ENCODE measurements at places on chromosomes 4 and X.

DNA sequence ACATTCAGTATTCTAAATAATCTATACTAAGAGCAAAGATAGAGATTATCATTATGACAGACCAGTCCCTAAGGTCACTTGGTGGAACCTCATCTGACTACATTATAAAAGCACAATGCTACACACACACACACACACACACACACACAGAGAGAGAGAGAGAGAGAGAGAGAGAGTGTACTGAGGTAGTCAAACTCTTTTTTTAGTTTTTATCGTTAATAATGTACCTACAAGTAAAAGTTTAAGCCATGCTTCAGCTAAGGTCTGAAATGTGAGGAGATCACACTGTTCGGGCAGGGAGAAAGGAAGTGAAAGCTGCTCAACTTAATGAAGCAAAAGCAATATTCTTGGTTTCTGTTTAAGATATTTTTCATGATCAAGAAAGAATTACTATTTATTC lies 75.8 kb upstream of the CCDC160 start:
- DNase-seq = no peak

- DNase-seq = no peak
Observed at GRCh38 chrX:135295944-135296305, 13.4 kb upstream of the ETDC start.

DNA sequence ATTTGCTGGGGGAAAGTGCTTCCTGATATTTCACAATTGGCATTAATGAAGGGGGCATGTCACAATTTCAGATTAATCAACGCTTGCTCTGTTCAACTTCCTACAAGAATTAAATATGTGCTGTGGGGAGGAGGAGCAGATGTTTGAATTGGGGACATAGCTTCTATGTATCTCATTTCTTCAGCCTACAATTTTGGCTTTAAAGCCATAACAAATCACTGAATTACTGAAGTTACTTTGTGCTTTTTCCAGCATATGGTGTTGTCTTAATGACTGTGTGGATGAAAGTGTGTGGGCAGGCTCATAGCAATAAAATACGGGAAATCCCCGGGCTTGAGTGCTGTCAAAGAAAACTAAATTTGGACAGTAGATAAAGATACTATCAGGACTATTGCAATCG lies 813 bp downstream of the TLR7 start:
- no peak for DNase-seq

DNA sequence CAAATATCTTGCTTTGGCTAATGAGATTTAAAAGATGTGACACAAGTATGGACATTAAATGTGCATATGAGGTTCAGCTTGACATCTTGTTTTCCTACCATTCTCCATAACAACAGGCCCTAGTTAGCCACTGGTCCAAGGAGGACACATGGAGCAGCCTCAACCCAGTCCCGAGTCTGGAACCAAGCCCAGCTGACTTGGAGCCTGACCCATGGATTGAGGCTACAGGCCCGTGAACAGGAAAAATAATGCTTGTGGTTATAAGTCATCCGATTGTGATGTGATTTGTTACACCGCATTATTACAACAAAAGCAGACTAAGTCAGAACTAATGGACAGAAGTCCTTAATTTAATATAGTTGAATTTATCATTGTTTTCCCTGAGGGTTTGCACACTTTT lies 123.2 kb upstream of the BANK1 start:
- DNase-seq = no peak

DNA sequence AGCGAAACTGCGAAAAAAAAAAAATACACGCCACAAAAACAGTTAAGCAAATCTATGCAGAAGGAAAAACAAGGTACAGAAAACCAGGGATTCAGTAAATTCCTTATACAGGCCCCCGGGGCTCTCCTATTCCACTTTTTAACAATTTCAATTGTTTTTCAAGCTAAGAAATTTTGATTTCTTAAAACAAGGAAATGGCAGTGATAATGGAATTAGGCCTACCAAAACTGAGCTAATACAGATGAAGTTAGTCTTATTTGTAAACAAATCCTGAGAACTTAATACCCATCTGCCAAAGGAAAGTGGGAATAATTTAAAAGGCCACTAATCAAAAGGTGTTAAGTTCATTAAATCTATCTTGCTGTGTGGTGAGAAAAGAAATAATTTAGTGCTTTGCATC lies 269.3 kb downstream of the CHIC1 start:
- no peak for DNase-seq

- no peak for DNase-seq
Observed at GRCh38 chr4:78138252-78138651, 81.1 kb downstream of the FRAS1 start.

DNA sequence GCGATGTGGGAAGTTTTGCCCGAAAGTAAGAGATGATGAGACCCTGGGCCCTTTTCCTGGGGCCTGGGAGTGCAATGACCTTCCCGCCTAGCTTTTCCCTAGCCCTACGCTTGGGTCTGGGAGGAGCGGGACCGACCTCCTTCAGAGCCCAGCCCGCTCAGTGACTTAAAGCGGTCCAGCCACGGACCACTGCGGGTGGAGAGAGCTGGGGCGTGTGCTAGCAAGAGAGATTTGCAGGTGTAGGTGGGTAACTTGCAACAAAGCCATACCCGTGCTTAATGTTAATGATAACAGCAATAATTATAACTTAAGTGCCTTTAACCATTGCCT lies 503 bp upstream of the PDE5A start:
- DNase-seq = no peak

DNA sequence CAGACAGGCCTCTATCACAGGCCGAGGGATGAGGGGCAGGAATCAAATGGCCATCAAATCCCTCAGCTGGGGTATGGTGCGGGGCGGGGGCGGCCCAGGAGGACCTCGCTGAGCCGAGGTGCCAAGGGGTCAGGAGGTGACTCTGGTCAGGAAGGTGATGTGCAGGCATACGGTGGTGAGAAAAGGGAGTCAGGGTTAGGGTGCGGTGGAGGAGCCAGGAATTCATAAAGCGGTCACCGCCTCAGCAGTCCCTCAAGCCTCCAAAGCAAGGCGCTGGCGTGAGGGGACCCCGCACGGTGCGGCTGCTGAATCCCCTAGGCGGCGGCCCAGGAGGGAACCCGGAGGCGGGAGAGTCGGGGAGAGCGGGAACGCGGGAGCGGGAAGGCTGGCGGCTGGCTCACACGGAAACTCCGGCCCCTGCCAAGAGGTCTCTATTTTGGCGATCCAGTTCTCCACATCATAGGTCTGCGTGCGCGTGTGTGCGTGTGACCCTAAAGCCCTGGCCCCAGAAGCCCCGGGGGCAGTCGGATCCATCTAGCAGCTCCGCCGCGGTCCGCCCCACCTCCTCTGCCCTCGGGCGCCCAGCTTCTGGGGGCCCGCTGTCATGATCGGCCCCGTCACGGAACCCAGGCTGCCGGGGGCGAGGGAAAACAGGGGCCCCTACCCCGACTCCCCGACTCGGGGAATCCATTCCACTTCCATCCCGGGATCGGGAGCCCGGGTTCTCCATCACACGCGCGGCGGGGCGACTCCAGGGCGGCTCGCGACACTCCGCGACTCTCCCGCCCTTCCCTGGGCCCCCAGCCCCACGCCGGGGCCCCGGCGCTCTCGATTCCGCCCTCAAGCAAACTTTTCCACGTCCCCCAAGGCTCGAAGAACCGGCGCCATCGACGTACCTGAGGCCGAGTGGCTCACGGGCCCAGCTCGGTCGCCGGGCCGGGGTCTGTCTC lies 593 bp downstream of the ELF4 start:
- DNase-seq = no peak

GRCh38 chr4:181261279-181261678 lies 981.9 kb upstream of the TENM3 start:
- peak; percentile 4 for DNase-seq

DNA sequence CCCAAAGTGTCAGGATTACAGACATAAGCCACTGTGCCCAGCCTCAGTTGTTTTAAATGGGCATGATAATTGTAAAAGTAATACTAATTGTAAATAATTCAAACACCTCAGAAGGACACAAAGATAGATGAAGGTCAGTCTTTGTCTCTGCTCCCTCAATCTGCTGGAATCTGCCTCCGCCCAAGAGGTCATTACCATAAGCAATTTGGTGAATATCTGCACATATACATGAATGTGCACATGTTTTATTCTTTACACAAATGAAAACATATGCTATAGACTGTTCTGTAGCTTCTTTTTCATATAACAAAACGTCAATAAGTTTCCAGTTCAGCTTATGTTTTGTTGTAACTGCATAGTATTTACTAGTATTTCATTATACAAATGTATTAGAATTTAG lies 7.0 kb downstream of the STBD1 start:
- no peak for DNase-seq

GRCh38 chr4:129526812-129527211 lies 430.9 kb downstream of the C4orf33 start:
- DNase-seq = no peak

- no peak for DNase-seq
Observed at GRCh38 chrX:118396113-118396512, 50.2 kb downstream of the WDR44 start.

DNA sequence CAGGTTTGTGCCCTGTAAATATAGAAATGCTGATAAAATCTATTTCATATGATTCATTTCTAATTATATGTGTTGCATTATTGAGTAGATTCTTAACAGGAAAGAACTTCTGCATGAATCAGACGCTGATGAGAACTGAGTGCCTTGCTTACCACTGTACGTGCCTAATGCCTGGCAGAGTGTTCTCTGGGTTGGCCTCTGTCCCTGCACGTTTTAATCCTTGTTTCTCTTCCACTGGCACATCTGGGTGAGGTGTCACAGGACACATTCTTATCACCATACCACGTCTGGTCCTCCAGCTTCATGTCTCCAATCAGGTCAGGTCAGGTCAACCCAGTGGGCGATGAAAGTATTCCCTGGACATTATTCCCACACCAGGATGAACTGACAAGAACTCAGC lies 53.6 kb downstream of the KLF3 start:
- DNase-seq = no peak

DNA sequence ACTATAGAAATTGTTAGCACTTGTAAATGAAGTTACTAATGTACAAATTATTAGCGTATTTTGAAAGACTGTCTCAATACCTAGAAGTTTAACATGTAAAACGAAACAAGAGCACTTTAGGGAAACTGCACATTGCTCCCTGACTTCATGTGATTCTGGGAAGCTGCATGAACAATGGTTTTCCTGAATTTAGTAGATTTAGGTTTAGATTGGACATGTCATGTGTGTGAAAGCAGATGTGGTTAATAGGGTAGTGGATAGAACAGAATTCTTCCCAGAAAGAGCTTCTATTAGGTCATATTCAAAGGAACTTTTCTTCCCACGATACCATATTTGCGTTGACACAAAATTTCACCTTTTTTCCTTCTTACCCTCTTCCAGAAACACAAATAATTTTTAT lies 14.9 kb upstream of the CXCL8 start:
- DNase-seq = no peak

DNA sequence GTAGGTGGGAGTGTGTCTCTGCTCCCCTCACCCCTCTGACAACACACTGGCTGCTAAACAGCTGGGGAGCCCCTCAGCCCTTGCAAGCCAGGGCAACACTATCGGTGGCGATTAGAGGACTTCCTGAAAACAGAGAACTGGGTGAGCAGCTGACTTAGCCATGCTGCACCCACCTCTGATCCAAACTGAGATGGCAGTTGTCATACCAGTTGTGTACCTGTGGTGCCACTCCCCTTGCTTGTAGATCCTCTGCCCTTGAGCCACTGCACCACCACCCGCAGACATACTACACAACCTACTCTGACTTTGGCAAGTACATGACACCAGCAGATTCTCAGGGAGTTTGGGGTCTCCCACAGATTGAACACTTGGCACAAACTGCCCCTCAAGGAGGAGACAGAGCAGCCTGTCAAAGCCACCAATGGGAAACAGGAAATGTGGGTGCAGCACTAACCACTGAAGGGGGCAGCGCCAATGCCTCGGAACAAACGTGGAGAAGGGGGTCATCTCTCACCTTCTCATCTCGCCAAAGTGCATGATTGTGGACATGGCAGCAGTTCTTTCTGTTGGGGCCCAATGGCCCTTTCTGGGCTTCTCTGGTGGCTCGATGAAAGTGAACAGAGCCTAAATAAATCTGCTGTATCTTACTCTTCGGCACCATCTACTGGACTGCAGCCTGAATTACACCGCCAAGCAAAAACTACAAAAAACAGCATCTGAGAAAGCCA lies 119.8 kb downstream of the NEK1 start:
- no peak for DNase-seq

- no peak for DNase-seq
Observed at GRCh38 chr4:139848028-139848427, 182.4 kb downstream of the MGST2 start.

DNA sequence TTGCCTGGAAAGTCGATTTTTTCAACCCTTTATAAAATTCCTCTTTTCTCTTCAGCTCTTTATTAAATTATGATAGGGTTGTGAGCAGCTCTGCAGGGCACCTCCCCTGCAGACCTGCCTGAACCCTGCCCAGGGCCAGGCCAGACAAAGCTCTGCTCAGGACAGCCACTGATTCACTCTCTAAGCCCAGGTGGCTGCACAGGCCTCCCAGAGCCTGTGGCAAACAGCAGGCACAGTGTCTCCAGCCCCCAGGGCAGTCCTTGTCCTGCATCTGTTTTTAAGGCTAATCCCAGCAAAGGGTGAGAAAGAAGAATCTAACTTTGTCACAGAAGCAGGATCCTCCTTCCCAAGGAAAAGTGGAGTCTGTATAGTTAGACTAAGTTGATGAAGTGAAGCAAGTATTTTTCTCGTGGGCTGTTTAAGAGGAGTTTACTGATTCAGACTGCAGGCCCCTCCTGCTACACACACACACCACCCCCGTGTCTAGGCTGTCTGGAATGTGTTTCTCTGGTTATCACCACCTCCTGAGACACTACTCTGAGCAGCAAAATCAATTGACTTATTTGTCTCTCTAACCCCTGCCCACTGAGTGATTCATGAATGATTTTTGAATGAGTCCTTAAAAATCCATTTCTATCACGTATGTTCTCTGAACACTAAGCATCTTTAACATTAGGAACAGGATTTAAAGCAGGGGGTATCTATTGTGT lies 101.7 kb downstream of the CHIC2 start:
- peak; percentile 72 for DNase-seq

- no peak for DNase-seq
Observed at GRCh38 chr4:185082561-185082960, 60.5 kb upstream of the SLC25A4 start.

DNA sequence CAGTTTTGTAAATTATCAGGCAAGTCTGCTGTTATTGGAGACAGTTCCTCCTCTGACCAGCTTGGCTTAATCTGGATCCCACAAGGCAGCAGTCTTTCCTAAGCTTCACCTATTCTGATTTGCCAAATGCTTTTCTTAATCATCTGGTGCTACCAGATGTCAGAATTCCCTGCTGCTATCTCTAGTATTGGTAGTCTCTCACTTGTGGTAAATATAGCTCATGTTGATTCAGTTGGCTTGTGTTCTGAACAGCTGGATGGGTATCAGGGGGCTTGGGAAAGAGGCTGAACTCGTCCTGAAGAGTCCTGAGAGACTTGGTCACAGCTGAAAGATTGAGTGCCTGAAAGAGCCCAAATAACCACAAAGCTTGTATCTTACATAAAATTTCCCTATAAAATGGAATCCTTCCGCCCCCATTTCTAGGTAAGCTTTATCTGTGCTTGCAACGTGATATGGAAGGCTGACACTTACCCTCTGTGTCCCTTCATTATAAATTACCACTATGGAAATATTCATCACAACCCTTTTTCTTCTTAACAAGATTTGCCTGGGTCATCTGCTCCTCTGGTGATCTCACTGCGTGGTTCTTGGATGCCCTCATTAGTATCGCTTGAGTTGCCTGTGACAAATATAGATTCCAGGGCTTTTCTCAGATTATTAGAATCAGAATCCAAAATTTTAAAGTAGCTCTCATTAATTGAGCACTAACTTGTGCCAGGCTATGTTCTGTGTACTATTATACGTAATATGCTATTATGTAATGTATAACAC lies 104.1 kb upstream of the GPRIN3 start:
- no peak for DNase-seq

- DNase-seq = no peak
Observed at GRCh38 chr4:84239278-84239845, 259.7 kb downstream of the NKX6-1 start.

- DNase-seq = no peak
Observed at GRCh38 chrX:3777416-3777815, 64.0 kb upstream of the PRKX start.

Measured in fibroblast of skin of left quadriceps (primary cell).